ENCODE measurements at places on chromosomes 11 and 22. TPM values are rescaled to one million over a fixed set of nuclear protein-coding genes. Genes with fewer than 3 reads are reported as not detected.

DNA sequence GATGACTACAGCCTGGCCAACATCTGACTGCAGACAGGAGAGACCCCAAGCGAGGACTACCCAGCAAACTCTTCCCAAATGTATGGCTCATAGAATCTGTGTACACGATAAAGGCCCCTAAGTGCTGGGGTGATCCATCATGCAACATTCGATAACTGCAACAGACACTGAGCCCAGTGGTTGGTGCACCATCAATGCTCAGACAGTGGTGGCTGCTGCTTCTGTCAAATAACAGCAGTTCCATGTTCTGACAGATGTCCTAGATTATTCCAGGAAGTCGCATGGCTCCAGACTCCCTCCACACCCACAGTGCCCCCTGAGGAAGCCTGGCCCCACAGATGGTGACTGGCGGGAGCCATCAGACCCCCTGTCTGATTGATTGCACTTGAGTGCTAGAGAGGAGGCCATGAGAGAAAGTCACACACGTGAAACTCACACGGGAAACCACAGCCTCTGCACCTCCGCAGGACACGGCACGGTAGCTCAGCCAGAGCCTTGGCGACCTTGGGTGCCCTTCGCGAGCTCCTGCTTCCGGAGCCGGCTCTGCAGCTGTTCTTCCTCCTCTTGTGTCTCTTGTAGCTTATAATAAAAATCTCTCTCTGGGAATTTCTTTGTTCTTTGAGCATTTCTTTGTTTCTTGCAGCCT, 1155.9 kb downstream of the TBC1D22A start:
- no peak for DNase-seq

GRCh38 chr11:10885703-10886363, 28.0 kb upstream of the ZBED5 start:
- DNase-seq: peak; percentile 18

DNA sequence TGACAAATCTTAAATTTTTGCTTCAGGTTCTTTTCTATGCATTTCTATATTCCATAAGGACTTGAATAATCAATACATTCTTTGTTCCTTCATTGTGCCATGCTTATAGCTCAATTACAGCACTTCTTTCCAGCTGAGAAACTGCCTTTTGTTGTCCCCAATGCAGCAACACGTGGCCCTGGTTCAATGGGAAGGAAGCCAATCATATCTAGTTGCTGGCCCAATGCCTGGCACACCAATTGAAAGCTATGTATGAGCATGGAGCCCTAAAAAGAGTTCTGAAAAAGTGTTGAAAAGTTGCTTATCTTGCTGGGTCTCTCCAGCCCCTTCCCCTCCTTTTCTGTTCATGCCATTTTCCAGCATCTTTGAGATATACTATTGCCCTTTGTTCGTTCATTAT, 448.0 kb upstream of the FAT3 start:
- no peak for DNase-seq

DNA sequence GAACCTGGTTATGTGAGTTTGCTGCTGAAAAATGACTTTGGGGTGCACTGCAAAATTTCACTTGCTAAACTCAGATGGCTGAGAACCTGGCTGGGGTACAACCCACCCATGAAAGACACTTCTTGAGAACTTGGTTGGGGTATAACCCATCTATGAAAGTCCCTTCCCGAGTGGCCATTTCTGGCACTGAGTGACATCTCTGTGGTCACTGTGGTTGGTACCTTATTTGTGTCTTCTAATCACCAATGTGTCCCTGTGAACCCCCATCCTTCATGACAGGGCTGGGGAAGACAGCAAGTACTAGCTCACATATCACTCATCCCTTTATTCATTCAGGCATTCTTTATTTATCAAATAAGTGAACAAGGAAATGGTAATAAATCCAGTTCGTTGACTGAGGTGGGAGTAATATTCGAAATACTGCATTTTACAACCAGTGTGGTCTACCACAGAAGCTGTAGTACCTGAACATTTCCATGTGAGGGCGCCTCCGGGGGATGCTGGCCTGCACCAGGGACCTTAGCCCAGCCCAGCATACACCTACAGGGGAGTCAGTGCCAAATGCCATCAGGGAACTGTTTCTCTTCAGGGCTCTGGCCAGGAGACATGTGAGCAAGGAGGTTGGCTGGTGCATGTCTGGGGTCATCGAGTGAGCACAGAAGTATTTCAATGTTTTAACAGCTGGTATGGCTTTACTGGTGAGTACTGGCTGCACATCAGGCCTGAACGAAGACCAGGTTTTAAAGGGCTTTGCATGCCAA, 122.1 kb downstream of the CSNK2A3 start:
- no peak for DNase-seq

DNA sequence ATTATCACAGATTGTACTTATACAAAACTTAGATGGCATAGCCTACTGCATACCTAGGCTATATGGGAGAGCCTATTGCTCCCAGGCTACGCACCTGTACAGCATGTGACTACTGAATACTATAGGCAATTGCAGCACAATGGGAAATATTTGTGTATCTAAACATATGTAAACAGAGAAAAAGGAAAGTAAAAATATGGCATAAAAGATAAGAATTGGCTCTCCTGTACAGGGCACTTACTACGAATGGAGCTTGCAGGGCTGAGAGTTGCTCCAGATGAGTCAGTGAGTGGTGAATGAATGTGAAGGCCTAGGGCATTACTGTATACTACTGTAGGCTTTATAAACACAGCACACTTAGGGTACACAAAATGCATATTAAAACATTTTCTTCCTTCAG, 13.2 kb downstream of the APOL6 start:
- no peak for DNase-seq

DNA sequence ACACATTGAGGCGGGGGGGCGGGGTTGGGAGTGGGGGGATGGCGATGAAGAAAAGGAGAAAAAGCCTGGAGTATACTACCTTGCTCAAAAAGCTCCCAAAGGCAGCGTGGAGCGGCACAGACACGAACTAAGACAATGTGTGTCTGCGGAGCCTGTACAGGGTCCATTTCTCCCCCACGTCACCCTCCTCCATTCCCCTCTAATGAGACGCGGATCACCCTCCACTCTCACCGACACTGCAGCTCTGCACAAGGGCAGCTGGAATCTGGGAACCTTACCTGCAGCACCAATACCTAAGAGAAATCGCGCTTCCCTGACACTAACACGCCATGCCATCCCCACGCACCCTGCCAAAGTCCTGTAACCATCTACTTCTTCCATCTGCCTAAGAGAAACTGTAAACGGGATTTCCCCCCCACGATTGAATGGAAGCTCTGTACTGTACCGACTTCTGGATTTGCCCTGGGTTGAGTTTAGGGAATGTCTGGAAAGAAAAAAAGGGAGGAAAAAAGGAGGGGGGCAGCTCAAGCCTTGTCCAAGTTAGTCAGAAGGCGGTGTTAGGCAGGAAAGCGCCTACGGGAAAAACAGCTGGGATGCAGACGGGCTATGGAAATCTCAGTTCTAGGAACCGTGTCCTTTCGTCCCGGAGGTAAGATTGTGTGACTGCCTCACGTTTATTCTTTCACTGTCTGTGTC, 125.7 kb upstream of the C11orf58 start:
- DNase-seq: no peak

GRCh38 chr11:35955636-35956035, 11.8 kb downstream of the LDLRAD3 start:
- DNase-seq: no peak

The MIOX gene
- total RNA-seq: 0.13 TPM

The OR8A1 gene
- total RNA-seq: not detected

The TIGD3 gene
- 0.40 TPM for total RNA-seq

The OR52E8 gene
- total RNA-seq: not detected

The ARHGAP20 gene
- total RNA-seq: 0.17 TPM

The SCUBE1 gene
- total RNA-seq: not detected

The PANX2 gene
- 1.4 TPM for total RNA-seq
